Pancreas (tissue), 10 donors: ENCODE measurements at places on chromosomes 11 and 22. TPM values are rescaled to one million over a fixed set of nuclear protein-coding genes. Genes with fewer than 3 reads are reported as not detected.
A peak's percentile ranks its signal among the peaks of the same experiment; 100 is the strongest.

DNA sequence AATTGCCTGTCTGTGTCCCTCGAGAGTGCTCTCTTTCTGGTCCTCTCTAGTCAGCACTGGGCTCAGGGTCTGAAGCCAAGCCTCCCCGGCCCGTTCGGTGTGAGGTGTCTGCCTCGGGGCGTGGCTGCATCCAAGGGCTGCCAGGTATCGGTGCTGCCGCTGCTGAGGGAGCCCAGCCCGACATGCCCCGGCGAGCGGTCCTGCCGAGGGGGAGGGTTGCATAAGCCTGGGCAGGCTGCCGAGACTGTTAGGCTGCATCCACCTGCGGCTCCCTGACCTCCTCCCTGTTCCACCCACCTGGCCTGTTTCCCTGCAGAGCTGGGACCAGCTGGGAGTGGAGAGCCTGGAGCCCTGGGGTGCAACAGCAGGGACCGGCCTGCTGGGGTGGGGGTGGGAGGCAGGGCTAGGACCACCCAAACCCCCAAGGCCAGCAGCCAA is 6.3 kb downstream of the OVOL1 start:
- peak; percentile 92 for DNase-seq

GRCh38 chr11:59767225-59767611 is 12.0 kb downstream of the STX3 start:
- DNase-seq: no peak

DNA sequence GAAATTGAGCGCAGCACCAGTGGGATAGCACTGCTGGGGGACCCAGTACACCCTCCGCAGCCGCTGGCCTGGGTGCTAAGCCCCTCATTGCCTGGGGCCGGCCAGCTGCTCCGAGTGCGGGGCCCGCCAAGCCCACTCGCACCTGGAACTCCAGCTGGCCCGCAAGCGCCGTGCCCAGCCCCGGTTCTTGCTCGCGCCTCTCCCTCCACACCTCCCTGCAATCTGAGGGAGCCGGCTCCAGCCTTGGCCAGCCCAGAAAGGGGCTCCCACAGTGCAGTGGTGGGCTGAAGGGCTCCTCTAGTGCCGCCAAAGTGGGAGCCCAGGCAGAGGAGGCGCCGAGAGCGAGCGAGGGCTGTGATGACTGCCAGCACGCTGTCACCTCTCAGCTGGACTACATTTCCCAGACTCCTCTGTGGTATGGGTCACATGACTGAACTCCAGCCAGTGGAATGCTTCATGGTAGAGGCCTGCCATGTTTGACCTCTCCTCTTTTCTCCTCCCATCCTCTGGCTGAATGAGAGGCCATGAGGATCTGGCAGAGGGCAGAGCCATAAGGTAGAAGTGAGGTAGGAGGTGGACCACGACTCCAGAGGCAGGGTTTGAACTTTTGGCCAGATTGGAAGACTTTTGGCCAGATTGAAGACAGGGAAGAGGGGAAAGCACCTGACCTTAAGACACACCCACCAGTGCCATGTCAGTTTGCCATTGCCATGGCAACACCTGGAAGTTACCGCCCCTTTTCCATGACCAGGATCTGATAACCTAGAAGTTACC is 6.2 kb downstream of the MRGPRD start:
- DNase-seq: peak; percentile 5

DNA sequence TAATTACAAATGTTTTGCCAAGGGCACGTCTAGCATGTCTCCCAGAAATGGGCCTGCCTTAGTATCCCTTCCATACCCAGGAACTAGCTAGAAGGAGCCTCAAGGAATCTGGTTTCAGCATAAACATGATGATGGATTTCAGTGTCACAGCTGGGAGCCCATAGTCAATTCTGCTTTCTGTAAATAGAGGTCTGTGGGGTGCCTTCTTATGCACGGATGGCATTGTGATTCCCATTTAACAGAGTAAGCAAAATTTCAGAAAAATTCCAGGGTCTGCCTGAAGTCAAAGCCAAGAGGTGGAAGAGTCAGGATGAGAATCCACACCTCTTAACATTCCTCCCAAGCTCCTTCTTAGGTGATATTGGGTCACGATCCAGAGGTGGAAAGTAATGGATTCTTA is 12.1 kb downstream of the DUSP18 start:
- no peak for DNase-seq

GRCh38 chr11:95445746-95446333 is 214.8 kb upstream of the SESN3 start:
- no peak for DNase-seq

DNA sequence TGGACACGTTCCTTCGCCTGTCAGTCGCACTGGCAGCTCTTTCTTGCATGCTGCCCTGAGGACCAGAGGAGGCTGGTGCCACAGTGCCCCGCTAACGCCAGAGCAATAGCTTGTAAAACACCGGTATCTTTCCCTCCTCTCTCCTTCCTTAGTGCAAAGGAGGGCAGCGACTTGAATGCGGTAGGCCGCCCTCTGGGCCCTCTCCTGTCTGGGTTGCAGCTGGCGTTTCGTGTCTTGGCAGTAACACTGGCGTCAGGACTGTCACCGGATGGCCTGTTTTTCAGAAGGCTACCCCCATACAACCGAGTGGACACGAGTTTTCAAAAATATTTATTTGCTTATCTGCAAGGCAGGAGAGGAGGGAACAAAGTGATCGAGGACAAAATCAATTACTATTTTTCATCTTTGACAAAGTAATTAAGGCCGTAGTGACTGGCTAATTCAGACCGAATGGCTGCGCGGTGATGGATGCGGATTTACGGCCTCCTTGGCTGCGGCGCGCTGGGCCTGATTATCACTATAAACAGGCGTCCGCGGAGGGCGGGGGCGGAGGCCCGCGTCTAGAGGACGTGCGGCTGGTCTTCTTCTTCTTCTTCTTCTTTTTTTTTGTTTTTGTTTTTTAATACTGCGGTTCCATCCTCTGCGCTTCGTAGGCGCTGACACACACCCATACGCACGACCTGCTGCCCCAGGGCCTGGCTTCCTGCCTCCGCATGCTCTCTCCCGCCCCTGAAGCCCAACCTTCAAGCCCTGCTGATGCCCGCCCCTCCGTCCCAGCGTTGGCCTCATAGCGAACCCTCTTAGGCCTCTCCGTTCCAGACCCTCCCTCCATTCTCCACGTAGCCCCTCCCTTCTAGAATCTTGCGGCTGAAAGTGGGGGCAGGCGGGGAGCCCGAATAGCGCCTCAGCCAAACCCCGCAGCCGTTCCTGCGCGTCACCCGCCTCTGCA is 2.9 kb upstream of the SLC6A5 start:
- no peak for DNase-seq

- DNase-seq: no peak
Observed at GRCh38 chr11:109957601-109958000, 135.6 kb upstream of the ZC3H12C start.

GRCh38 chr11:95466416-95466815 is 235.4 kb upstream of the SESN3 start:
- no peak for DNase-seq

DNA sequence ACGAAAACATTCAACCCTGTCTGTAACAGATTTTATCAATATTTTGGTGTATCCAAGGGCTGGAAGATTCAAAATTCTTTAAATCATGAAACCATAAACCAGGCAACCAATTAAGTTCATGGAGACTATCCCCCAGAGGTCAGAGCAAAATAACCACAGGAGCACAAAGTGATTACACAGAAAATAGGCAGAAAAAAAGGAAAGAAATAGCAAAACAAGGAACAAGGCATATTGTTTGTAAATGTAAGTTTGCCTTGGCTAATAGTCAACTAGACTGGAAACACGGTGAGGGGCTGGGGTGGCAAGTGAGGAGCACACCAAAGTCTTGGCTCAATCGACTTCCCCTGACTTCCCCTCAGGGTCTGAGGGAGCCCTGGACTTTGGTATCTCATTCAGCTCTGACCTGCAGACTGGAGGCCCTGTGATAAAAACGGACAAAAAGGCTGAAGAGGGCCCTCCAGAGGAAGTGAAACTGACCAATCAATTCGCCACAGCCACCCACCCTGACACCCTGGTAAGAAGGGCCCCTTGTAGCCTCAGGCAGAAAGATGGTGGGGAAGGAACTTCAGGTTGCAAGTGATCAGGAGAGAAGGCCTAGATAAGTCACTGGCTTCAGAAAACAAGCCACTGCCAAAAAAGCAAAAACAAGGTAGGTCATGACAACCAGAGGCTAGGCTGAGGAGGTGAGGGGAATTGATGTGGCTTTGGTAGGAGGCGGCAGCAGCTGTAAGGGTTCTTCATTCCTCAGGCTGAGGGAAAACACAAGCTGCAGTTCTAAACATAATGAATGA is 1.8 kb downstream of the SIK3 start:
- DNase-seq: no peak

GRCh38 chr11:61079416-61080150 is 22.7 kb upstream of the CD5 start:
- DNase-seq: no peak

GRCh38 chr11:111319296-111319695 is 20.9 kb downstream of the POU2AF3 start:
- no peak for DNase-seq

Gene RIMBP3C
- total RNA-seq: 0.47 TPM

DNA sequence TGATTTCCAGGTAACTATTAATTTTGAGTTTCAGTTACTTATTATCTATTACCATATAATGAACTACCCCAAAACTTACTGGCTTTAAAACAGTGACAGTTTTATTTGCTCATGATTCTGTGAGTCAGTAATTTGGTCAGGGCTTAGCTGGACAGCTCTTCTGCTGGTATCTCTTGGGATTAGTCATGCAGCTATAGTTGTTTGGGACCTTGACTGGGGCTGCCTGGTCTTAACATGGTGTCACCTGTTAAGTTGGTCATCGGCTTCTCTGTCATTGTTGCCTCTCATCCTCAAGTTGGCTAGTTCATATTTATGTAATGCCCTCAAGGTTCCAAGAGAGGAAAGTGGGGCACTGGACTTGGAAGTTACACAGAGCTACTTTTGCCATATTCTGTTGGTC is 177.5 kb downstream of the TMEM135 start:
- no peak for DNase-seq

DNA sequence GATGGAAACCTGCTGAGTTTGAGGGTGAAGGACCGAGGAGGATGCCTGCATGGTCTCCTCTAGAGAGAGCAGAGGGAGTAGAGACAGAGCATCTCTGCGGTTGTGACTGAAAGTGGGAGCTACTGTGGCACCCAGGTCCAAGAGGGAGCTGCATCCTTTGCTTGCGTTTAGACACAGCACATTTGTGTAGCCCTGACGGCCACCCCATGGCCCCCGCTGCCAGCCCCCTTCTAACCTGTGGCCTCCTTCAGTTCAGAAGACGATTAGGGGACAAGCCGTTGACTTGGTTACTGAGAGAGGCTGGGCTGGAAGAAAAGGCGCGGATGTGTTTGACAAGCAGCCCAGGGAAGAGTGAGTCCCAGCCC is 690.9 kb downstream of the BRD1 start:
- no peak for DNase-seq

DNA sequence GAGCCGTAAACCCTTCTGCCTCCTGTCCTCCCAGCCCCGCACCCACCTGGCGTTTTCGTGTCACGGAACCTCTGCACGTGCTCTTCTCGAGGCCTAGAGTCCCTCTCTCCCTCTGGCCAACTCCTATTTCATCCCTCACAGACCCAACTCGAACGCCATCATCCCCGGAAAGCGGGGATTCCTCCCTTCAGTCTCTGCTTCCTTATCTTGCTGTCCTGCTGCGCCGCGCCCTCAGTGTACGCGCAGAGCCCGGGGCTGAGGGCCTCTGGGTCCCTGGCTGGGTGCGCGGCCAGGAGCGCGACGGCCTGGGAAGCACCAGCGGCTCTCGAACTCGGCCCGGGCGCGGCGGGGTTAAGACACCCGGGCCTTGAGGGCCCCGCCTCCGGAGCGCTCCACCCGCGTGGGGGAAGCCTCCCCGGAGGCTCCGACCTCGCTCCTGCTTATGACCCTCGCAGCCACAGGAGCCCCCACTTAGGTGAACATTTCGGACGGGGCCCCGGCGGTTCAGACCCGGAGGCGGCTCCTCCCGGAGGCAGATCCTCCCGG is 398 bp upstream of the ATG16L2 start:
- DNase-seq: no peak

Gene SCT
- total RNA-seq: not detected

GRCh38 chr22:35230839-35231584 is 26.3 kb upstream of the HMGXB4 start:
- DNase-seq: no peak

- peak; percentile 33 for DNase-seq
Observed at GRCh38 chr11:35352077-35352888, 67.1 kb downstream of the SLC1A2 start.

Gene CST6
- 0.94 TPM for total RNA-seq
